ENCODE measurements at places on chromosomes 2 and 18. TPM values are rescaled to one million over a fixed set of nuclear protein-coding genes. Genes with fewer than 3 reads are reported as not detected.

Gene RETSAT
- total RNA-seq: 24.2 TPM

Gene BMP10
- not detected for total RNA-seq

Gene WIPF1
- 15.6 TPM for total RNA-seq

Gene PROKR1
- total RNA-seq: not detected

Gene ZRANB3
- 2.5 TPM for total RNA-seq
